ENCODE measurements at places on chromosomes 7 and 10.

- no peak for DNase-seq
Observed at GRCh38 chr7:87702326-87702725, 74.1 kb downstream of the RUNDC3B start.

DNA sequence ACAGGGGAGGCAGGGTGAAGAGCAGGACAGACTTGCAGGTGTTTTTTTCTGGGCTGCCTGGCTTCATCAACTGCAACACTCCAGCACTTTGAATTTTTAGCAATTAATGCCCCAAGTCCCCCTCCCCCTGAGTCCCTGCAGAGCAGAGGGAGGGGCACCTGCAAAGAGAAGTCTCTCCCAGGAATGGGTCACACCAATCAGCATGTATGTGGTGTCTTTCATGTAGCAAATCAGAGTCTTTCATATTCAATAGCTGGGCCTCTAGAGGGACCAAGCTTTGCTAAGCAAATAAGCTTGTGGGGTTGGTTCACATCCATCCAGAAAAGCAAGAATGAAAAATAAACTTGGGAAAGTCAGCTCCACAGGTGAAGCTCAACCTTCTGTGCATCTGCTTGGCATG lies 90.7 kb downstream of the PARP12 start:
- no peak for DNase-seq

DNA sequence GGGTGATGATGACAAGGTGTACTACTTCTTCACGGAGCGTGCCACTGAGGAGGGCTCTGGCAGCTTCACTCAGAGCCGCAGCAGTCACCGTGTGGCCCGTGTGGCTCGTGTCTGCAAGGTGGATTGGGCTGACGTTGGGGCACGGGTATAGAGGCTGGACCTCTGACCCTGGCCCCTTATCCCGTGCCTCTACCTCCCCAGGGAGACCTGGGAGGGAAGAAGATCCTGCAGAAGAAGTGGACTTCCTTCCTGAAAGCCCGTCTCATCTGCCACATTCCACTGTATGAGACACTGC lies 8.4 kb downstream of the MRPL43 start:
- DNase-seq, result no peak

DNA sequence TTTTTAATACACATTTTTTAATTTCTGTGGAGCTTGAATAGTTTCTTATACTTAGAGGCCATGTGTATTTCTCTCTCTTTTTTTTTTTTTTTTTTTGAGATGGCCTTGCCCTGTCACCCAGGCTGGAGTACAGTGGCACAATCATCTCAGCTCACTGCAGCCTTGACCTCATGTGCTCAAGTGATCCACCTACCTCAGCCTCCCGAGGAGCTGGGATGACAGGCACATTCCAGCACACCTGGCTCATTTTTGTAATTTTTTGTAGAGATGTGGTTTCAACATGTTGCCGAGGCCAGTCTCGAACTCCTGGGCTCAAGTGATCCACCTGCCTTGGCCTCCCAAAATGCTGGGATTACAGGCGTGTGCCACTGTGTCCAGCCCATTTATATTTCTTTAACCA lies 64.3 kb downstream of the CDK13 start:
- DNase-seq, result no peak

DNA sequence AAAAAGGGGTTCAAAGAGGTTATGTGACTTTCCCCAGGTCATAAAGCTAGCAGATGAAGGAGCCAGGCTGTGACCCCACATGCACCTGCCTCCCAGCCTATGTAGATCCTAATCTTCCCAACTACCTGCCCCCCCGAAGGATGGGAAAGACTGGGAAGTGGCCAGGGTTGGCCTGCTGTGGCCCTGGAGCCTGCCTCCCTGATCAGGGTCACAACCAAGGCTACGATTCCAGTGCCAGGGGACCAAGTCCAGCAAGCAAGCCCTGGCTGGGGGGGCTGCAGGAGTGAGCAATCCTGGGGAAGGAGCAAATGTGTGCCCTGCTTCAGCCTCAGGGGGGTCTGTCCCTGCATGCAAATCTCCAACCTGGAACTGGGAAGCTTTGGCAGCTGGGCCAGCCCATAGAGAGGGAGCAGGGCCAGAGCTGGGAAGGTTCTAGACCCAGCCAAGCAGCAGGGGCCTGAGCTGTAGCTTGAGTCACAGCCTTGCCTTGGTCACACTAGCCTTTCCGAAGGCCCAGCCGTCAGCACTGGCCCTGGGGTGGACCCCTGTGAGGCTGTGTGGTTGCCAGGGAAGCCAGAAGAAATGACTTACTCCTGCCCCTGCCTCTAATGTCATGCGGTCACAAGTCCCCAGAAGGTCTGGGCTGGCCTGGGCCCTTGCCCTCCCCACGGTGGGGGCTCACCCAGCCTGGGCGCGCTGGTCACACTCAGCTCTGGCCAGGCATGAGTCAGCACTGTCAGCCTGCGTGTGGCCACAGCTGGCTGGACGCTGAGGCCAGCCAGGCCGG lies 96.4 kb upstream of the ZMIZ1 start:
- peak; percentile 42 for DNase-seq

DNA sequence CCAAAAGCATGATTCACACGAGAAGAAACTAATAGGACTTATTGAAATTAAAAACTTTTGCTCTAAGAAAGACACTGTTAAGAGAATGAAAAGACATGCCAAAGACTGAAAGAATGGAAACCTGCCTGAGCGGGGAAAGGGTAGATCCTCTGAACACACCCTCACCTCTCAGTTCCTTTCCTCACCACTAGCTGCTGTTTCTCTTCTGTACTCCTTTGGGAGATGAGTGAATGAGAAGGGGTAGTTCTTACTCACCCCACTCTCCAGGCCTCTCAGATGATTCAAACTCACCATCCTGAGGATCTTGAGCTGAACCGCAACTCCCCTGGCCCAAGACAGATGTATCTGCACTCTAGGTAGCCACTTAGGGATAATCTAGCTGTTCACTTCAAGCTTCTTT lies 41.9 kb downstream of the IQUB start:
- no peak for DNase-seq

- peak; percentile 49 for DNase-seq
Observed at GRCh38 chr7:56091591-56091990, 1.2 kb downstream of the PHKG1 start.

GRCh38 chr7:151276666-151277590 lies 28.4 kb upstream of the SMARCD3 start:
- DNase-seq, result peak; percentile 69

- DNase-seq, result no peak
Observed at GRCh38 chr7:53473371-53473770, 437.9 kb downstream of the POM121L12 start.

DNA sequence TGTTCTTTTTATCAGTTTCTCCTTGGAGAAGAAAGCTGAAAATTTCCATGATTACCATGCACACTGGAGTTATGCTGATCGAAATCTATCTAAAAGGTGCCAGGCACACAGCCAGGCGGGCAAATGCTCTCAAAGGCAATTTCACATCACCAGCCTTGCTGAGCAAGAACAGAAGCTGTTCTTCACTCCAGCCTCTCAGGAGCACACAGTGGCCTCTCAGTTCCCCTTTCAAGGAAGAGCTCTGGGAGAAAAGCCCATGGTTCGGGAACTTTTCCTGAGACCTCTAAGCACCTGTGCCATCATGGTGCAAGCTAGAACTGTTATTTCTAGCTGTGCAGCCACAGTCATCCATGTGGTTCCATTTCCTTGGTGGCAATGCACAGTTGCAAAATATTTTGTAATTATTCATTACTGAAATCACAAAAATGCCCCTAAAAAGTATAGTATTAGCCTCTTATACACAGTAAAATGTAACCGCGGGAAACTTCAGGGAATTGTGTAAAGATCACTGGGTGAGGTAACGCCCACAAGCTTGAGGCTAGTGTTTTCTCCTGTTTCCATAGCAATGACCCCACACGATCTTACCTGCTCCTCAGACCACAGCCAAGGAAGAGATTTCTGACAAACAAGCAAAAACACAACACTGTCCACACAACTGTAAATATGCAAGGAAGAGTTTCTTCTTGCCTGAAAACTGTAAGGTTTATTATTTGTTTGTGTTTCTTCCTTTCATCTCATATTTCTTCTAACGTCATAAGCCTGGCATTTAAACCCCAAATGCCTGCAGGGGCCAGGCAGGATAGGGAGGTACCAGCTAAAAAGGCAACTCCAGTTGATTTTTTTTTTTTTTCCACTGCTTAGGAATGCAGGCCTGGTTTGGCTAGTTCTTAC lies 121.2 kb downstream of the FAM107B start:
- DNase-seq, result no peak

DNA sequence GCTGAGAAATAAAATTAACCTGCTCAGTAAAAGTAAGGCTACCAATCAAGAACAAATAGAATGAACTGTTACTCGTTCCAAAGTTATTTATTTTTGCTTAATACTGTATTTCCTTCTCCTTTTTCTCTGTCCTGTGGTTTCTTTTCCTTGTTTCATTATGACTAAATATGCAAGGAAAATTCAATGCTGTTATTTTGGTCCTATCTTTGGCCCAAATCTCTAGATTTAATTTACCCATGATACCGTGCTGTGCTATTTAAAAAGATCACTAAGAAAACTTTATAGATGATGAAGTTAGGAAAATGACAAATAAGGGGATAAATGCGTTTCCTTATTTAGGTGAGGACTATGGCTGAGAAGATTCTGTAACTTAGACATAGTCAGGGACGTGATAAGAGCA lies 45.3 kb upstream of the FAM133B start:
- DNase-seq, result no peak

DNA sequence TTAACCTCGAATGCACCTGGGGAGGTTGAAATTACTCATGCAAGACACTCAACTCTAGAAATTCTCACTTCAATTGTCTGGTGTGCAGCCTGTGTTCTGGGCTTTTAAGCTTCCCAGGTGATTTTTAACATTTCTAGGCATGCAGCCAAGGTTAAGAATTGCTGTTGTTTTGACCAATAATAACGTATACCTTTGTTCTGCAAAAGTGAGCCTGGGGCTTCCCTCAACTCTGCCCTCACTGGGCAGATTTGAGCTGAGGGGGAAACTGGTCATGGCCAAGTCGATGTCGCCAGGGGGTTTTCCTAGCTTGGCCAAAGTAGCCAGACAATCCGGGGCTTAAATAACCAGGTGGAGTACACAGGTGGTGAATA lies 568 bp downstream of the PRSS2 start:
- DNase-seq, result no peak

- DNase-seq, result no peak
Observed at GRCh38 chr10:51602326-51602725, 97.1 kb downstream of the CSTF2T start.

DNA sequence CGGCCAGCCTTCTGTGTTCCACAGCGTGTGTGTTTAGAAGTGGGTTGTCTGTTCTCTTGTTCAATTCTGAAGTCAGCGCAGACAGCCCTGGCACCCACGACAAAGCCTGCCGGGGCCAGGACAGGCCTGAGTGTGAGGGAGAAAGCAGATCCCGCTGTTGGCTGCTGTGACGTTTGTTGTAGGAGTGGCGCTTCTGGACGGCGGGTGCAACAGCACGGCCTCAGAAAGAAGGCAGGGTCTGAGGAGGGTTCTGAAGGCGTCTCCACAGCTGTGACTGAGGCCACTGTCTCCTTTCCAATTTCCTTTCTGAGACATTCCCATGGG lies 76.2 kb downstream of the VIPR2 start:
- DNase-seq, result peak; percentile 93

DNA sequence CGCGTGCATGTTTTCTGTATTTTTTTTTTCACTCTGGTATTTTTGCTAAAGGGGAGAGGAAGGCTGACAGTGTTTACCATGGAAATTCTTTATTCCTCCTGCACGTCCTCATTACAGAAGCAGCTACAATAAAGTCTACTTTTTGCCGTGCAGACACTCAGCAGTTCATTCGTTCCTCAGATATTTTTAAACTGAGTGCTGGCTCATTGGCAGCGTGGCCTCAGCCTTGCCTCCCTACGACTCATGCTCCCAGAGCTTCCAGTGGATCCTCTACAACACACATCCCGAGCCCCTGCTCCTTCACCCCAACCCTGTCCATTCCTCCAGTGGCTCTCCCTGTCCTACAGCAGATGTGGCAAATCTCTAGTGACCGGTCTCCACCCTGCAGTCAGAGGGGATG lies 239.2 kb upstream of the ZMIZ1 start:
- DNase-seq, result no peak

- no peak for DNase-seq
Observed at GRCh38 chr7:2554661-2555111, 638 bp downstream of the BRAT1 start.

DNA sequence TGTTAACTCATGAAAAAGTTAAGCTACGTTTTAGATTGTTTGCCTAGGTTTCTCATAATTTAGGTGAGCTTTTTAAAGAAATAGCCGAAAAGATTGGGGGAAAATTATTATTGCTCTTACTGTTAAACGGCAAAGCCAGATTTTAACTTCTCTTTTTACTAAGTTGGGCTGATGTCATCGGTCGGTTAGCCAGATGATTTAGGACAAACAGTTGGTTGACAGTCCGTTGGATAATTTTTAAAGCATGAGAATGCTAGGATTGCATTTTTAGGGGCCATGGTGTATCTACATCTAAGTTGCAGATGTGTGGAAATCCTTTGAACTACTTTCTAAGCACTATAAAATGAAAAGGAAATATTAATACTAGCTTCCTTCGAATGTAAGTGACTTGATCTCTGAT lies 280.9 kb upstream of the AKR1E2 start:
- no peak for DNase-seq

GRCh38 chr7:14504134-14504533 lies 398.4 kb downstream of the DGKB start:
- DNase-seq, result peak; percentile 46

- DNase-seq, result no peak
Observed at GRCh38 chr7:133746847-133747246, 380.3 kb upstream of the LRGUK start.

- peak; percentile 28 for DNase-seq
Observed at GRCh38 chr7:158849768-158850544, 6.4 kb upstream of the DYNC2I1 start.
